ENCODE measurements at places on chromosomes 2 and 18.

GRCh38 chr2:219643084-219643473 lies 15.6 kb downstream of the SLC4A3 start:
- DNase-seq: no peak

DNA sequence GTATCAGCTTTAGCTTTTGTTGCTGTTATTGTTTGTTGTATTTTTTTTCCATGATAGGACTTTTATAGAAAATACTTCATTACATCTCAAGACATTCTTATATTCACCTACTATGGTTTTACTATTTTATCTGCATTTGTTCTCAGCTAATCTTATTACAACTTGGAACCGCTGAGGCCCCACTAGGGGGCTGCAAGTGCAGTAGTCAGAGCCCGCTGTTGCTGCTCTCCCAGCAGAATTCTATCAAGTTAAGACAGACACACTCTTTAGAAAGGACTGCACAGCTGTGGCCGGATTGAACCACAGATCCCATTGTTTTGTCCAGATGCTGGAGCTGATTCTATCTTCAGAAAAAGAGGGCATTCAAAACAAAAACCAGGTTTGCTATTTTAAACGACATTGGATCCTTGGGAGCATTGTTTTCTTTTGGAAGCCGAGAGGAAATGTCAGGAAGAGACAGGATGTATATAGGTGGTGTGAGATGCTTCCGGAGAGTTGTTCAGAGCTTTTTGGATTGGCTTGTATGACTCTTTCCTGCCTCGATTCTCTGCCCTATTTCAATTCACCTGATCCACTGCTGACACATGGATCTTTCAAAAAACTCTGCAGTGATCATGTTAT lies 105.7 kb upstream of the GAREM1 start:
- DNase-seq: no peak

- DNase-seq: no peak
These were observed 45.9 kb upstream of the CNGA3 start for GRCh38 chr2:98300141-98300874.

- no peak for DNase-seq
These were observed 138.0 kb upstream of the GLI2 start for GRCh38 chr2:120597595-120598193.

DNA sequence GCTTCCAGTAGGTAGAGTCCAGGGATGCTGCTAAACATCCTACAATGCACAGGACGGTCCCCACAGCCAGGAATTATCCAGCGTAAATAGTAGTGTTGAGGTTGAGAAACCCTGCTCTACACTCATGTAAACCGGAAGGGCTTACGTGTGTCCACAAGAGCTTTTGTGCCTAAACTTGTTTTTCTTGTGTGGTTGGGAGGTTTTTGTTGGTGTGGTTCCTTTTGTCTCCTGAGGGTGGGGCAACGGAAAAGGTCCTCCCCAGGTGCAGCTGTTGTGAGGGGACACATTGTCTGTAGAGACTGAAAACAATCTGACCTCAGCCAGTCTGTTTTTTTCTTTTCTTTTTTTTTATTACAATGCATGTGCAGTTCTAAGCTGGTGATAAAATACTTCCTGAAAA lies 72.7 kb upstream of the MGAT5 start:
- DNase-seq: no peak

- DNase-seq: no peak
These were observed 129.7 kb upstream of the PARD3B start for GRCh38 chr2:204415406-204416181.

- DNase-seq: no peak
These were observed 992.2 kb upstream of the PIK3C3 start for GRCh38 chr18:40962784-40963183.

Data from AG04449 (cell line).